ENCODE measurements at places on chromosomes 6 and 20. TPM values are rescaled to one million over a fixed set of nuclear protein-coding genes. Genes with fewer than 3 reads are reported as not detected.

DNA sequence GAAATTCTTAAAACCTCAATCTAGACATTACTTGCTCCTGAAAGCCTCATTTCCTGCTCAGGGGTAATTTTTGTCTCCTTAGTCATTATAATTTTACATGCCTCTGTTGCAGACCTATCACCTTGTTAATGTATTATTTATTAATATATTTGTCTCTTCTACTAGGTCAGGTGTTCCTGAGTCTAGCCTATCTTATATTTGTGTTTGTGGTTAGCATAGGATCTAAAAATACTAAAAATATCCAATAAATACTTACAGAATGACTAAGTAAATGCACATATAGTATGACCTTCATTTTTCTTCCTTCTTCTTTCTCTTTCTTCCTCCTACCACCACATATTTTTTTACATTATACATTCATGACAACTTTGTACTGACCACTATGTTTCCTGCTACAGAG lies 268.9 kb upstream of the HS3ST5 start:
- DNase-seq = no peak

- no peak for DNase-seq
Observed at GRCh38 chr6:125906158-125906998, 50.2 kb upstream of the HINT3 start.

- no peak for DNase-seq
Observed at GRCh38 chr20:38680500-38681306, 43.6 kb upstream of the SLC32A1 start.

DNA sequence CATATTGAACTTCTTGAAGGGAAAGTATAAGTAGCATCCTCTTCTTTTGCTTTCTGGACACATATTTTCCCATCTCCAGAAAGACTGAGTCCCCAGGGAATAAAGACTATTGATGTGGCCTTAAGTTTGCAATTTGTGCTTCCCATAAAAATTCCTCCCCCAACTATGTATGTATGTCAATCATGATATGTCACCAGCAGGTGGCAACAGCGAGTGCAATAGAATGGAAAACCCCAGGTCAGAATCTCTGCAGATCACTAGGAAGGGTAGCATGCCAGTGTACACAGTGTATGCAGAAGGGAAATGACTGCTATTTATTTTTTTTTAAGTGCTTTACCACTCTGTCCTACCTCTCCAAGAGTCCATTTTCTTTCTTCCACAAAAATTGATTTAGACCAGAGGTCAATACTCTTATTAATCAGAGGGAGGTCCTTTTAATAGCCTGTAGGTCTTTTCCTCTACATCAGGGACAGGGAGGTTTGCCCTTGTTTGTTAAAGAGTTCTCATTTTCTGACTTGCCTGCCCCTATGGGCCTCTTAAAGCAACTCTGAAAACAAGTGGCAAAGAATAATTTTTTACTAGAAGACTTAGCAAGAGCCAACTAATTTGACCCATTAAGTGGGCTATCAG lies 61.4 kb downstream of the BMP2 start:
- no peak for DNase-seq

- DNase-seq = no peak
Observed at GRCh38 chr6:129242546-129242945, 359.6 kb downstream of the LAMA2 start.

- no peak for DNase-seq
Observed at GRCh38 chr6:26304797-26305640, 60.0 kb upstream of the BTN3A2 start.

- DNase-seq = no peak
Observed at GRCh38 chr6:21559238-21559637, 34.3 kb upstream of the SOX4 start.

DNA sequence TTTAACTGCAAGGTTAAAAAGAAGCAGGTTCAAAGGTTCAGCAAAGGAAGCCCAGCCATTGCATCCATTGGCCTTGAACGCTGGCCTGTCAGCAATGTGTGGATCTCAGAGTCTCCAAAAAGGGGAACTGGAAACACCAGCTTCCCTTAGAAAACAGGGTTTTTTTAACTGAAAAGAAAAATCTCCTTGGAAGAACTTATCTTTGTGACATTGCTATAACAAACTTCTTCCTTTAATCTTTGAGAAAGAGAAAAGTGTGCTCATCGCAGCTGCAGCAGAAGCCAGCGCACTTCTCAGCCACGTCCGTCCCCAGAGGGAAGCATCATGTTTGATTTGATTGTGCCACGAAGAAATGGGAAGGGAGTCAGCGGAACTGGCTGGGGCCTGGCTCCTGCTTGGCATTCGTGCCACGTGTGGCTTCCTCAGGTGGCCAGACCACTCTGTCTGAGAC lies 215.0 kb downstream of the SYNDIG1 start:
- DNase-seq = no peak

DNA sequence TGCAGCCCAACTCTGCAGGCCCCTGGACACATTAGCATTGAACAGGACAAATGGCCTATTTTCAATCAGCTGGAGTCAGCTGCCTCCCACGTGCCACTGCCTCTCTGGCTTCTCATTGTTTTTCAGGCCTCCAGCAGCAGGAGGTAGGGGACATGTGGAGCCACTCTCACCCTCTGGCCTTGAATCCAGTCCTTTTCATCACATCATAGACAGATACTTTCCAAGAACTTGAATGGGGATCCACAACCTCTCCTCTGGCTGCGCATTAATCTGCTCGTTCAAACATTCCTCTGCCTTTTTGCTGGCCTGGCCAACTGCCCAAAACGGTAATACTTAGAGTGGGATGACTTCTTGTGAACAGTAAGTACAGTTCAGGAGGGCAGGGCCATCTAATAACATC lies 592.3 kb downstream of the PKHD1 start:
- no peak for DNase-seq

DNA sequence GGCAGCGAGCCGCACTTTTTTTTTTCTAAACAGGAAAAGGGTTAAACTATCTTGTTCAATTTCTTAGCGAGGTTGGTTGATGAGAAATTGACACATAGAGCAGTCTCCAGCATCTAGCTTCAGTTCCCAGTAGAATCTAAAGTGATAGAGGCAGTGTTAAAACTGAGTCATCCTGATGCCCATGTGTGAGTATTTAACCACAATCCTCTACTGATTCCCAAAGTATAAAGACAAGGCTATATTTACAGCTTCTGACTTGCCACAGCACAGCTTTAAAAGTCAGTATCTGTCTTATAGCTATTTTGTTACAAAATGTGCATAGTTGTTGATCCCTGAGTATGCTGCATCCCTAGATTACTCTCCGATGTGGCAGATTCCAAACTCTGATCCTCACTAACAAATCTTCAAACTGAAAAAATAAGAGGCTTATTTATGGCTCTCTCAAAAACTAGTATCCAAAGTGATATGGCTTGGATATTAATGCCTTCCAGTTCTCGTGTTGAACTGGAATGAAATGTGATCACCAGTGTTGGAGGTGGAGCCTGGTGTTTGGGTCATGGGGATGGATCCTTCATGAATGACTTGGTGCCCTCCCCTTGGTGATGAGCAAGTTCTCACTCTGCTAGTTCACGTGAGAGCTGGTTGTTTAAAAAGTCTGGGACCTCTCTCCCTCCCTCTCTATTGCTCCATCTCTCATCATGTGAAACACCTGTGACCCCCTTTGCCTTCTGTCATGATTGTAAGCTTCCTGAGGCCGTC lies 13.1 kb upstream of the POPDC3 start:
- no peak for DNase-seq

GRCh38 chr6:164749221-164750064 lies 560.0 kb downstream of the C6orf118 start:
- no peak for DNase-seq

DNA sequence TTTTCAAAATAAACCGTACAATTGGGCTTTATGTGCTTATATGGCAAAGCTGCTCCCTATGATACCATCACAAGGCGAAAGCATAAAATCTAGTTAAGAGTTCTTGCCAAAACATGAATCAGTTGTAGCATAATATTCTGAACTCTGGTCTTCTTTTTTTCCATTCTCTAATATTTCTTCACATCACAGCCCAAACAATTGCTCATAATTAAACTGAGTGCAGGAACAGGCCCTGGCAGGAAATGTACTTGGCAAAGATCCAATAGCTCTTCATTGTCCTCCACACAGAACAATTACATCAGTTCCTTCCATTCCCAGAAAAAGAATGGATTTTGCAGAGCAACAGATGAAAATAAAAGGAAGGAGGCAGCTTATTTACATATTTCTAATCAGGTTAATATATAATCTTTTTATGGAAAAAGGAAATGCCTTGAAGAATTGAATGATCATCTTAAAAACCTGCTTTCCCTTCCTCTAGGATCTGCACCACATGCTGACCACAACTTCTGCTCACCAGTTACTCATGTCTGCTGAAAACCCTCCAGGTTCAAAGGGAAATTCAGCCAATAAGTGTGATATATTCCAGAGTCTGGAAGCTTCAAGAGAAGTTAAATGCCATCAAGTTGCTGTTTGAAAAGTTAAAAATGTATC lies 123.3 kb upstream of the COL21A1 start:
- no peak for DNase-seq

- no peak for DNase-seq
Observed at GRCh38 chr6:43247114-43247999, 4.1 kb downstream of the TTBK1 start.

DNA sequence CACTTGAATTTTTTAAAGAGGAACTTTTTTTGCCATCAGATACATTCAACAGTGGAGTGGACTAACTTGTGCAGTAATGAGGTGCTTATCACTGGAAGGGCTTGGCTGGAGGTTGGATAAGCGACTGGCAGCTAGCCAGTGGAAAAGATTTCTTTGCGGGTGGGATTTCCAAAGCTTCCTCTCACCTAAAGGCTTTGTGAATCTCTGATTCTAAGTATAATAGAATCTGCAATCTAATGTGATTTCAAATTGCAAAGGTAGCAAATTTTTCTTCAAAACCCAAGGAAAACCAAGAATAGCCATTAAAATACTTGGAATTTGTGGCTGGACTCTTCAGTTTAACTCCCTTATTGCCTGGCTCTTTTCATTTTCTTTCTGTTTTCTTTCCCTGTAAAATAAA lies 460.4 kb upstream of the MARCKS start:
- no peak for DNase-seq

- DNase-seq = no peak
Observed at GRCh38 chr20:46051556-46052308, 22.7 kb downstream of the SLC12A5 start.

GRCh38 chr6:36634317-36635108 lies 40.4 kb downstream of the SRSF3 start:
- no peak for DNase-seq

- peak; percentile 92 for DNase-seq
Observed at GRCh38 chr6:169961772-169962561, 210.5 kb downstream of the ERMARD start.

DNA sequence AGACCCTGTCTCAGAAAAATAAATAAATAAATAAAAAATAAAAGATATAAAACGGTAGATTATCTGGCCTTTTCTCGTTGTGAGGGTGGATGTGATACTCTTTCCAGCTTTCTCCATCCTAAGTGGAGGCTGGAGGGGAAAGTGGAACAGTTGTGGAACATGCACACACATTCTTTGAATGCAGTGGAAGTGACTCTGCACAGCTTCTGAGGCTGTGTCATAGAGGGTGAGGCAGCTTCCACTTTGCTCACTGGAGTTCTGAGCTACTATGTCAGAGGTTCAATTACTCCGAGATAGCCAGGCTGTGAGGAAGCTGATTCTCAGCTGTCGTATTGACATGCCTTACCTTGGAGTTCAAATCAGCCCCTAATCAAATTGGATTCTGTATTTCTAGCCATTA lies 82.2 kb downstream of the CHMP4B start:
- no peak for DNase-seq

- no peak for DNase-seq
Observed at GRCh38 chr6:158467923-158468322, 92.0 kb upstream of the TMEM181 start.

DNA sequence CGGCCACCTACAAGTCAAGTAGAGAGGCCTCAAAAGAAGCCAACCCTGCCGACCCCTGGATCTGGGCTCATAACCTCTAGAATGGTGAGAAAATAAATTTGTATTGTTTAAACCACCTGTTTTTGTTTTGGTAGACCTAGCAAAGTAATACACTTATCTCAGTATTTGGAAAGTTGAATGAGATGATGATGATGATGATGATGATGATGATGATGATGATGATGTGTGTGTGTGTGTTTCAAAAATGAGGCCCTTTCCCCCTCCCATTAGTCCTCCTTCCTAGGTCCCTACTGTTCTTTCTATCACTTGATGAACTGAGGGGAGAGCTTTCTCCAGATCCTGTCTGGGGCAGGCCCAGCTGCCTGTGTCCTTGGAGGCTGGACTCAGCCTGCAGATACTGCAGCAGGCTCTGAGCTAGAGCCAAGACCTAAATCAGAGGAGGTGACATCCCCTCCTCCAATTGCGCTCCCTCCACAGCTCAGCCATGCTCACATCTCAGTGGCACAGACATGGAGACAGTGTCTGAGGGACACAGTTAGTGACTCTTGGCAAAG lies 120.1 kb downstream of the LRFN2 start:
- DNase-seq = no peak

GRCh38 chr20:50845566-50846215 lies 50.8 kb downstream of the BCAS4 start:
- DNase-seq = no peak

- DNase-seq = no peak
Observed at GRCh38 chr6:79614326-79615305, 16.5 kb upstream of the SH3BGRL2 start.

The RBL1 gene
- 15.0 TPM for total RNA-seq

The TSBP1 gene
- not detected for total RNA-seq

The TENT5A gene
- 20.6 TPM for total RNA-seq

The ULBP2 gene
- total RNA-seq = not detected

The TPD52L1 gene
- 85.0 TPM for total RNA-seq
